Stimulated activated CD8-positive, alpha-beta memory T cell treated with anti-CD3 and anti-CD28 coated beads, Interleukin-4, amount 100 ng/mL, for 1 hour (primary cell): ENCODE measurements at places on chromosomes 4 and X.

- no peak for DNase-seq
Measured at GRCh38 chr4:77849278-77849965, 13.2 kb upstream of the MRPL1 start.

DNA sequence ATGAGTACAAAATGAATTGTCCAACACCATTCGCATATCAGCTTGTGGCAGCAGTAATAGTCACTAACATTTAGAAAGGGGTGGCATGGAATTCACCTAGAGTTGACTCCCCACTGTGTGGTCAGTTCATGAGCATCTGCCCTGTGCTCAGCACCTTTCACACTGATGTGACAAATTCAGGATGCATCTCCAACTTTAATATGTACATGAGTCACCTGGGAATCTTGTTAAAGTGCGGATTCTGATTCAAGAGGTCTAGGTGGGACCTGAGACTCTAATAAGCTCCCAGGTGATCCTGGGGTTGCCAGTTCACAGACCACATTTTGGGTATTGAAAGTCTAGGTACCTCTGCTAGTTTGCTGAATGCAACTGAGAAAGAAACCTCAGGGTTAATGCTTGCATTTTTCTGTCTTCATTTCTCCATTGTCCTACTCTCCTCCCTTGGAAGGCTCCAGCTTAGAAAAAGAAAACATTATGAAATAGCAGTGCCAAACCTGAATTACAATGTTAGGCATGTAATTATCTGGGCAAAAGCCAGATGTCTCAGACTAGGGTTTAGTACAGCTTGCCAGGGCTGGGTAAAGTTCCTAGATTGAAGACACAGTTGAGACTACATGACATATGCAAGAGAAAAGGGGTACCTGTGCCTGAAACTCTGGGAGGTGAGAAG is 32.7 kb downstream of the TMSB4X start:
- no peak for DNase-seq

DNA sequence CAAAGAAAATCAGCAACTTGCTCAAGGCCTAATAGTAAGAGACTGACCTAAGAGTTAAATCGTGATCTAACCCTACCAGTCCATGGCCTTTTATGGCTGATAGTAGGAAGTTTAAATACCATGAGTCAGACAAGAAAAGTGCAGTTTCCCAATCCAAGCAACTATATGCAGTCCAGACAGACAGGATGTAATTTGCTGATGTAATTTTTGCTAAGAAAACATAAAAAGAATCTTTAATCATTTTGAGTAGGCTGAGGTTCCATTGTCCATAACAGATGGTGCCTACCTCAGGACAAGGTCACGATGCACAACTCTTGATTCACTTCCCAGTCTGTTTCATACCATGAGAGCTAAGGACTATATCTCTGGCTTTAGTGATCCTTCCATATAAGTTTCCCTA is 317.5 kb upstream of the GRIA3 start:
- no peak for DNase-seq

DNA sequence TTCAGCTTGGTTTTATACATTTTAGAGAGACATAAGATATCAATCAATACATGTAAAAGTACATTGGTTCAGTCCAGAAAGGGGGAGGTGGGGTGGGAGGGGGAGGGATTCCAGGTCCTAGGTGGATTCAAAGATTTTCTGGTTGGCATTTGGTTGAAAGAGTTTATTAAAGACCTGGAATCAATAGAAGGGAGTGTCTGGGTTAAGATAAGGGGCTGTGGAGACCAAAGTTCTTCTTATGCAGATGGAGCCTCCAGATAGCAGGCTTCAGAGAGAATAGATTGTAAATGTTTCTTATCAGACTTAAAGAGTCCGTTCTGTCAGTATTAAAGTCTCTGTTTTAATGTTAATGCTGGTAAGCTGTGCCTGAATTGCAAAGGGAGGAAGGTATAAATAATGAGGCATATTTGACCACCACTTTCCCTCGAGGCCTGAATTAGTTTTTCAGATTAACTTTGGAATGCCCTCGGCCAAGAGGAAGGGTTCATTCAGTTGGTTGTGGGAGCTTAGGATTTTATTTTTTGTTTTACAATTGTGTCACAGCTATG is 169.9 kb downstream of the AASDH start:
- DNase-seq, result no peak

GRCh38 chr4:166014411-166014810 is 141.4 kb downstream of the TLL1 start:
- no peak for DNase-seq
